ENCODE measurements at places on chromosomes 12 and 14. TPM values are rescaled to one million over a fixed set of nuclear protein-coding genes. Genes with fewer than 3 reads are reported as not detected.

TOMM20L gene
- total RNA-seq = not detected

ISM2 gene
- not detected for total RNA-seq

SLC39A5 gene
- not detected for total RNA-seq

GMPR2 gene
- total RNA-seq = 46.1 TPM

MMP17 gene
- total RNA-seq = 3.4 TPM

MYF5 gene
- not detected for total RNA-seq

DNA sequence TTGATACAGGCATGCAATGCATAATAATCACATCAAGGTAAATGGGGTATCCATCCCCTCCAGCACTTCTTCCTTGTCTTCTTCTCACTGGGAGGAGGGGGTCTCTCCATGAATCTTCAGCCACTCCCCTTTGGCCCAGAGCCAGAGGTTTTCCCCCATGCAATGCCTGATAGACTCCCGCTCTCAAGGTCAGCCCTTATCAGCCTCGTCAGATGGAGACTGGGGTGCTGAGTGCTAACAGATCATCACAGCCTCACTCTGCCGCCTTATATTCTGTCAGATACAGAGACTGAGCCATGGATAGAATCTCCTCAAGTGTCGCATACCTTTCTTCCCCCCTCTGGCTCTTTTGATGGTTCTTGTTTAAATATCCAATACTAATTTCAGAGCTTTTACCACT is 503.1 kb downstream of the AACS start:
- no peaks in the 10 kb centered on the region for H3K27me3 ChIP-seq
- no peak overlapping the region for H3K27ac ChIP-seq

DNA sequence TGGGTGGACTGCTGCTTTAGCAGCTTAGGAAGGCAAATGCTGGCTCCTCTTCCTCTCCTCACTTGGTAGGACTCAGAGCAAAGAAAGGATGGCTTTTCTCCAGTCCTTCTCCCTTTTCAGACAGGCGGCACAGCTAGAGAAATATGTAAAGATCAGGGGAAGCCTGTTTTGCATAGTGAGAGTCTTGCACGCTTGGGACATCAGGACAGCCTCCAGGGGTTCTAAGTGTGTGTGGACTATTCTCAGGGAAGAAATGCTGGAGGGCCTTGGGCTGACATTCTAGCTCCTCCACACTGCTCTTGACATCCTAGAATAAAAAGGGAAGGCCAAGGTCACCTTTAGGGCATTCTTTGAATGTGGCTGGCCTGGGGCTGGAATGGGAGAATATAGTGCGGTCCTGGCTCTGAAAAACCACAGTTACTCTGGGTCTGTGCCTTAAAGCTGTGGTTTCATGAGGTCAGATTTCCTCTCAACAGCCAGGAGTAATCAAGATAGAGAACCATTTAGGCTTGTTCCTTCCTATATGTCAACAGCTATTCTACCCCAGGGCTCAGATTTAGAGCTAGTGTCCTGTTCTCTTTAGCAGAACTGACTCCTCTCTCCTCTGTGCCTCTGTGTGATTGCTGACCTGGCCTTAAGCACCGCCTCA is 24.3 kb downstream of the CMA1 start:
- H3K36me3 ChIP-seq = no peaks in the 10 kb centered on the region

GRCh38 chr14:74333909-74334308 is 14.4 kb upstream of the VRTN start:
- DNase-seq = no peak
- H3K27ac ChIP-seq = no peak overlapping the region
- no peak overlapping the region for H3K4me3 ChIP-seq
- H3K27me3 ChIP-seq = 0 out of 2 replicates have a peak, but pooled peaks cover 5% of the 10 kb centered on the region
- no peaks in the 10 kb centered on the region for H3K36me3 ChIP-seq

DNA sequence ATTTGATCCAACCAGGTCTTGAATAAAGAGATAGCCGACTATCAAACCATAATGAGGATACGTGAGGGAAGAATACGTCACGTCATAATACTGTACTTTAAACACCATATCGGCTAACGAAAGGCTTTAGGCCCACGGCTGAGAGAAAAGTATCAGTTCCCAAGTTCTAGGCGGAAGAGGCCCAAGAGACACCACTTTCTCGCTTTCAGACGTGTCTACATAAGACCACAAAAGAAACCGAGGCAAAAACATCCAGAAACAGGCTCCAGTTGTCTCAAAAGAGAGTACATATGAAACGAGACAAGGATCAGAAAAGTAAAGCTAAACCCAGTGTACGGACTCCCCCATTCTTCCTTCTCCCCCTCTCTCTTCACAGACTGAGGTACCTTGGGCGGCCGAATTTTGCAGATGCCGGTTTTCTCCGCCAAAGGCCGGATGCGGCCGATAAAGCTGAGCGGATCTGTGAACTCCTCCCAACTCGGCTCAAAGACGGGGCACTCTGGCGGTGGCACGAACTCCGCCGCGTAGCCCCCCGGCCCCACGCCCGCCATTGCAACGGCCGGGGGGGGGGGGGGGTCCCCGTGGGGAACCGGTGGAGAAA is 479 bp downstream of the KDM5A start:
- no peak for DNase-seq
- H3K4me3 ChIP-seq = peak overlapping the region; percentile 67
- H3K27ac ChIP-seq = peak overlapping the region; percentile 91
- H3K36me3 ChIP-seq = peaks cover 27% of the 10 kb centered on the region
- H3K4me1 ChIP-seq = peaks cover 16% of the 10 kb centered on the region

DNA sequence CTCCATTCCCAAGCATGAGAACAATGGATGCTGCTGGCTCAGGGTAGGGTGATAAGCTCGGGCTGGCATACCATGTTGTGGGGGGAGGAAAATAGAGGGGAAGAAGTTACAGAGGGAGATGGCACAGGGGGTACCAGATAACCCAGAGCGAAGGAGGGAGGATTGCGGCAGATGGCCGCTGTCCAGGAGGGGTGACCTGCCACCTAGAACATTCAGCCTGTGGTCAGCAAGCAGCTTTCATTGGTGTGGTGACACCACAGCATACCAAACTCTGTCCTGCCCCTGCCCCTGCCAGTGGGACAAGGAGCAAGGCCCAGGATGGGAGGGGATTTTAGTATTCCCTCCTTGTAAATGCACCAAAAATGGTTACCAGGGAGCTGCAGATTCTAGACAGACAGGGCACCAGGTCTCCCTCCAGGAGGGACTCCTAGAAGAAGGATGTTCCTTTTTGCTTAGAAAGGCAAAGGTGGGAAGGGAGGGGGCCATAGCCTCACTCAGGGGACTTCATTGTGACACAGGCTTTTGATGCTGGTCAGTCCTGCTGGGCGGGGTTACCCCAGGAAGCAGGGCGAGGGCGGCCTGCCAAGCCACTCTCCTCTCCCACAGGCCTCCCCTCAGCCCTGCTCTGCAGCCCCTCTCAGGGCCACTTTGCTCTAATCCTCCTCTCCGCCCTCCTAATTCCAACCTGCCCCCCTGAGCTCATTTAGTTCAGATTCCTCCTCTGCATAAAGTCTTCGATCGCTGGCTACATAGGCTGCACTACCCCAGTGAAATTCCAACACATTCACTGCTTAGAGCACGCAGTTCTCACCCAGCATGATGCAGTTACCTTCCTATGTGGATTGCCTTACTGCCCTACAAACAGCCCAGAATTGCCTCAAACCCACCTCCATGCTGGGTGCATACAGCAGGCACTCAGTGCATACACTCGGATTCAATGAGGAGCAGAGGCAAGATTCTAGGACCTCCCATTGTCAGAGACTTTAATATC is 36.0 kb upstream of the PLEKHG6 start:
- no peaks in the 10 kb centered on the region for H3K27me3 ChIP-seq
- no peak overlapping the region for H3K27ac ChIP-seq
- H3K4me3 ChIP-seq = no peak overlapping the region

DNA sequence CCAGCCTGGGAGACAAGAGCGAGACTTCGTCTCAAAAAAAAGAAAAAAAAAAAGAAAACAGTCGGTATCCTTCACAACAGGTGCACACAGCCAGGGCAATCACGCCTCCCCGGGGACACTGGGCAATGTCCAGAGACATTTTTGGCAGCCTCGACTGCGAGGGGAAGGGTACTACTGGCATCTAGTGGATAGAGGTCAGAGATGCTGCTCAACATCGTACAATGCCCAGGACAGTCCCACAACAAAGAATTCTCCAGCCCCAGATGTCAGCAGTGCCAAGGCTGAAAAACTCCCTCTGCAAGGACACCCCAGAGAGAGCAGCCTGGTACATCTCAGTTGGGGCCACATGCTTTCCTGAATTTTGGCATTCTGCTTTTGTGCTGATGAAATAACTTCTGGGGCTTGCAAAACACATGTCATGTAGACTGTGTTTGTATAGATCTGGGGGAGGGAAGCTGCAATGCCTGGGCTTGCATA is 21.5 kb downstream of the ALDH2 start:
- no peak for DNase-seq
- H3K27ac ChIP-seq = no peak overlapping the region
- no peaks in the 10 kb centered on the region for H3K4me1 ChIP-seq
- H3K36me3 ChIP-seq = peaks cover 25% of the 10 kb centered on the region

DNA sequence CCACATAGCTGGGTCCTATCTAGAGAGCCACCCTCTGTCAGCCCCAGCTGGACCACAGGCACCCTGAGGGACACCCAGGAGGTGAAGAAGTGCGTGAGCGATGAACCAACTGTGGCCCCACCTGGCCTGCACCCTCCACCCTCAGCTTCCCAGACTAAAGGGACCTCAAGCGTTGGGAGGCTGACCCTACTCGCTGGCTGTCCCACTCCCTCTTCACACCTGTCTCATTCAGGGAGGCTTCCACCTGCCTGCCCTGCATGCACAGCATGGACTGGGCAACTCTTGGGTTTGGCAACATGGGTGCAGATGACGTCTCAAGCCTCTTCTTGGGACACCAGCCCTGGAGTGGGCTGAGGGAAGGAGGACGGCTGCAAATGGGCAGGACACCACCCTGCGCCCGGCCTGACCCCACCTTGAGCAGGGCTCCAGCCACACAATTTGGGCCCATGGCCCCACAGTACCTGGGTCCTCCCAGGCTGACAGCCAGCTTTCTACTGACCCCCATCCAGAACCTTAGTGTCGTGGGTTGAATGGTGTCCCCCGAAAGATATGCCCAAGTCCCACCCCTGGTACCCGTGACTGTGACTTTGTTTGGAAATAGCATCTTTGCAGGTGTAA is 2.1 kb downstream of the TMEM179 start:
- H3K27ac ChIP-seq = no peak overlapping the region
- no peak for DNase-seq
- peaks cover 24% of the 10 kb centered on the region for H3K27me3 ChIP-seq
- H3K4me3 ChIP-seq = no peak overlapping the region

- H3K4me3 ChIP-seq = no peak overlapping the region
- no peaks in the 10 kb centered on the region for H3K36me3 ChIP-seq
- H3K27me3 ChIP-seq = no peaks in the 10 kb centered on the region
- DNase-seq = no peak
- H3K4me1 ChIP-seq = no peaks in the 10 kb centered on the region
Measured at GRCh38 chr12:74119811-74120362, 417.7 kb upstream of the ATXN7L3B start.

DNA sequence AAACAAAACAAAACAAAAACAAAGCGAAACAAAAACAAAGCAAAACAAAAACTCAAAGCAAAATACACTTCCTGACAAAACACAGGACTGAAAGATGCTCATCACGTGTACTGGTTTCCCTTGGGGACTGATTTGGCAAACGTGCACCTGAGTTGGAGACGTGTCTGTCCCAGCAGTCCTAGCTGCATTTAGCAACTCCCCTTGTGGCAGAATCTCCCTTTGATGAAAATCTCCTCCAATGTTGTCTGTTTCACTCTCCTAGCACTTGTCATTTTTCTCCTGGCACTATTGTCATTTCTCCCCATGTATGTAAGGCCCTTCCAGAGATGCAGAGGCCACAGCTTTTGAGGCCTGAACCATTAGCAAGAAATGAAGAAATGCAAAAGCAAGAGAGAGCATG is 6.8 kb upstream of the SLC24A4 start:
- no peaks in the 10 kb centered on the region for H3K4me1 ChIP-seq
- no peak overlapping the region for H3K27ac ChIP-seq
- 0 out of 2 replicates have a peak, but pooled peaks cover 5% of the 10 kb centered on the region for H3K27me3 ChIP-seq
- DNase-seq = no peak
- no peak overlapping the region for H3K4me3 ChIP-seq

GRCh38 chr12:130917607-130918006 is 36.1 kb upstream of the ADGRD1 start:
- no peak overlapping the region for H3K27ac ChIP-seq
- no peaks in the 10 kb centered on the region for H3K36me3 ChIP-seq
- H3K4me3 ChIP-seq = no peak overlapping the region
- no peaks in the 10 kb centered on the region for H3K4me1 ChIP-seq

- no peaks in the 10 kb centered on the region for H3K4me1 ChIP-seq
- H3K4me3 ChIP-seq = no peak overlapping the region
- H3K36me3 ChIP-seq = no peaks in the 10 kb centered on the region
- 0 out of 2 replicates have a peak, but pooled peaks cover 2% of the 10 kb centered on the region for H3K27me3 ChIP-seq
- no peak for DNase-seq
Measured at GRCh38 chr12:69431591-69432222, 38.5 kb upstream of the FRS2 start.

Measured in SJSA1 (cell line).